NCI-H2081 treated with DMSO at 0.1 percent for 48 hours (cell line): ENCODE measurements at places on chromosomes 5 and 9.

- no peak for DNase-seq
Measured at GRCh38 chr5:60010853-60011252, 117.3 kb upstream of the PDE4D start.

- DNase-seq, result no peak
Measured at GRCh38 chr9:114950761-114951160, 20.4 kb upstream of the TNFSF8 start.

DNA sequence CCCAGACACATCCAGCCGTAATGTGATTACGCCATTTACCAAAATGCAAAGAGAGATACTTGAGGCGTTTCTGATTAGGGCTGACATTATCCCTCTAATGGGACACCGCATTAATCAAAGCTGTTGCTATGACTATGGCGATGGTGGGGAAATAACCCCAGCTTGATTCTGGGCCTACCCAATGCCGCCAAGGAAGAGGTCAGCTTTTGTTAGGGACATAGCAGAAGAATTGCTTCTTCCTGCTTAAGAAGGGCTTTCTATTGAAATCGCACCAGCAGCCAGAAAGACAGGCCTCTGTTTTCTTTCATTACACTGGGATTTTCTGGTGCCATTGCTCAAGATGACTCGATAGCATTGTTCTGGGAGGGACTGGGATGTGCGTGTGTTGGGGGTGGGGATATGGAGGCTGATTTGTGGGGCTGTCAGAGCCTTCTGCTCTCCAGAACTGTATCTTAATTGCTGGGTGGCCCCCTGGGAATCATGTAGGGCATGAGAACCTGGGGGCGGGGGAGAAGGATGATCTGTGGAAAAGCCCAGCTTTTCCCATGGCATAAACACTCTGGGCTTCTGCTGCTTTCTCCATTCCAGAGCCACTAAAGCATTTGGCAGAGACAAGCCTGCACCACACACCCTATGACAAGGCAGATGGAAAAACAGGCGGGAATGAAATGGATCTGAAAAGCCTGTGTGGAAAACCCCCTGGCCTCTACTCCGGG is 106.5 kb upstream of the RAD23B start:
- no peak for DNase-seq

DNA sequence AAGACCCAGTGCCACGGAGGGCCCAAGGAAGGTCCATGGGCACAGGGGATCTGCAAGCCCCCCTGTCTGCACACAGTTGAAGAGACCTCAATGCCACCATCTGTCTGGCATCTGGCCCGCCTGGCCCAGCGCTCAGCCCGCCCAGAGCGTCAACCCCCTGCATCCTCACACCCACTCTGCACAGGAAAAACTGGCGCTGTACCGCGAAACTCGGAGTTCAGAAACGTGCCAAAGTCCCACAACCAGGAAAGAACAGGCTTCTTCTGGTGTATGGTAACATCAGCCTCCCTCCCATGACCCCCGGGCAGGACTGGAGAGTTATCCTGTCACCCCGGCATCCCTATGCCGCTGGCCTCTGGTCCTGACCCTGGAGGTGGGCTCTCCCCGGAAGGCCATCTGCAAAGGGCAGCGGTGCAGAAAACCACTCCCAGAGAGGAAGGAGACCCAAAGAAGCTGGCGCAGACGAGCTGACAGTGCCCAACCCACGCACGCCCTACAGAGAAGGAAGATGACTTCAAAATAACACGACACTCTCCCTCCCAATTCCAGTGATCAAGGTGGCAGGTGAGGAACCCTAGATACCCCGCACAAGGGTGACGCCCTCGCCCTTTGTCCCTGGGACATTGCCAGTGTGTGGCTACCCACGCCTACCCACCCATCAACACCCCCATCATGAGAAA is 18.9 kb downstream of the VAV2 start:
- DNase-seq, result no peak

DNA sequence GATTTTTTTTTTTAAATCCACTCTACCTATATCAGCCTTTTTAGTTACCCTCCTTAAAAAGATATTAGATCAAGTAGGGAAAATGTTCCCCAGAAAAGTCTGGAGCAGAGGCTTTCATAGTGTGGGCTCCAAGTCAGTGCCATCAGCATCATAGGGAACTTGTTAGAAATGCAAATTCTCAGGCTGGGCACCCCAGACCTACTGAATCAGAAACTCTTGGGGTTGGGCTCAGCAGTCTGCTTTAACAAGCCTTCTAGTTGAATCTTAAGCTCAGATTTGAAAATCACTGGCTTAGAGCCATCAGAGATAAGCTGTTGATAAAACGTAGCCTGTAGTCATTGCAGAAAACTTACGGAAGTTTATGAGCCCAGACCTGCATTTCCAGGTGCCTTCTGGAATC is 140.1 kb downstream of the TMEM38B start:
- no peak for DNase-seq

- DNase-seq, result no peak
Measured at GRCh38 chr5:148524721-148525120, 129.6 kb downstream of the HTR4 start.

DNA sequence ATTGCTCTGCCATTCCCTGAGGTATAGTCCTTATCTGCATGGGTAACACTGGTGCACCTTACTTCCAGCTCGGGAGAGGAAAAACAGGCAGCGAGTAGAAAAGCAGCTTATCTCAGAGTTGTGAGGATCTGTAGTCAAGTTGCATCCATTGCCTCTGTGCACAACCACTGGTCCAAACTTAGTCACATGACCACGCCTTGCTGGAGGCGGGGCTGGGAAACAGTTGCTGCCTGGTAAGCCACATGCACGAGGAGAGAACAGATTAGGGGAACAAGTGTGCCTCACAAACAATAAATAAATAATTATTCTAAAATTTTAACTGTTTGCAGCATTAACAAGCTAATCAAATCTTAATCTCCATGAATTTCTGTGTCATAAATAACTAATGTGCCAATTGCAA is 18.6 kb downstream of the ZNF622 start:
- DNase-seq, result no peak

- DNase-seq, result no peak
Measured at GRCh38 chr9:134372581-134373267, 46.5 kb downstream of the RXRA start.

DNA sequence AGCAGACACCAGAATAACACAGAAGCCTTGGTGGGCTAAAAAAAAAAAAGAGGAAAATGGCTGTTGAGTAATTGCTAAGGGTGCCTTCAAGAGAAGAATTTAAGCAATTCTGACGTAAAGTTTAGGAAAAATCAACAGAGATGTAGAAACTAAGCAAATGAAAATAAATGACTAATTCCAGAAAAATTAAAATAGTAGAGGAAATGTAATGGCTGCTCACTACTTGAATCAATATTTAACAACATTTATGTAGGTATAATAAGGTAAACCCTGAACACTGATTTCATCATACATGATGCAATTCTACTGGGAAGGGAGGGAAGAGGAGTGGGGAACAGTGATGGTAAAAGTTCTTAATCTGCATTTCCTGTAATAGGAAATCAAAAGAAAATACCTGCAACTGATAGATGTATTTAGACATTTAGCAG is 41.4 kb downstream of the PUM3 start:
- no peak for DNase-seq

GRCh38 chr5:127216898-127217675 is 73.5 kb upstream of the MEGF10 start:
- no peak for DNase-seq

- DNase-seq, result no peak
Measured at GRCh38 chr5:134567641-134568336, 42.3 kb downstream of the JADE2 start.

DNA sequence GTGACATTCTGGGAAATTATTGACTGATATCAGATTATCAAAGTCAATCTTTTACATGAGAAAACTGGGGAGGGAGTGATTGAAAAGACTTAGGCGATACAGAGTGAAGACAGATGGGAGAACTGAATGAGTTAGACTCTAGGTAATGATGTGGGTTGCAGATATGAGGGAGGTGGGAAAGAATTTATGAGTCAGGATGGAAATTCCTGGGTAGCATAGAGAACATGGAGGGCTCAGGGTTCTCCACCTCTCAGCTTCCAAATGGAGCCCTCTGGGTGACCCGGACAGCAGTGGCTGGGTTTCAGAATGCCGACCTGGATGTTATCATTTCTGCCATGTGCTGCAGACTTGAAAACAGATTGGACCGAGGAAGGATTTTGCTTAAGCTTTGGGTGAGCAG is 75.4 kb upstream of the SHB start:
- no peak for DNase-seq

GRCh38 chr5:96312383-96312782 is 120.7 kb downstream of the PCSK1 start:
- DNase-seq, result no peak

GRCh38 chr5:165892383-165892782 is 2387.0 kb downstream of the MAT2B start:
- DNase-seq, result no peak
